Cardiac atrium fibroblast (primary cell): ENCODE measurements at places on chromosomes 16 and 17. TPM values are rescaled to one million over a fixed set of nuclear protein-coding genes. Genes with fewer than 3 reads are reported as not detected.

Gene SLC13A2
- not detected in 2 replicates for total RNA-seq

Gene C1QTNF8
- not detected in 2 replicates for total RNA-seq

Gene NPIPA2
- total RNA-seq: not detected in 2 replicates

Gene PMP22
- 64.3 and 67.1 TPM in 2 replicates for total RNA-seq

Gene DGKE
- total RNA-seq: 1.8 and 8.6 TPM in 2 replicates

Gene CTRB2
- not detected in 2 replicates for total RNA-seq

Gene HASPIN
- 1.3 and 1.5 TPM in 2 replicates for total RNA-seq

Gene CMTM1
- 2.9 TPM in 1 of 2 replicates, not detected in the other for total RNA-seq

Gene MYH1
- not detected in 2 replicates for total RNA-seq

Gene ZNF267
- total RNA-seq: 8.1 and 10.4 TPM in 2 replicates

Gene RHBDF1
- 42.1 and 50.4 TPM in 2 replicates for total RNA-seq

Gene KRT39
- not detected in 2 replicates for total RNA-seq

Gene MYH11
- 0.16 and 0.18 TPM in 2 replicates for total RNA-seq

Gene TMC8
- not detected in 2 replicates for total RNA-seq

Gene DRC3
- total RNA-seq: 0.65 TPM in 1 of 2 replicates, not detected in the other

Gene COG1
- 16.1 and 18.1 TPM in 2 replicates for total RNA-seq

Gene CCL2
- 212 and 757 TPM in 2 replicates for total RNA-seq

Gene TBC1D3G
- total RNA-seq: not detected in 2 replicates

Gene AIPL1
- total RNA-seq: not detected in 2 replicates

Gene ZP2
- total RNA-seq: not detected in 2 replicates

Gene NXPH3
- total RNA-seq: 0.16 and 0.36 TPM in 2 replicates

Gene MT1F
- total RNA-seq: 0.18 TPM in 1 of 2 replicates, not detected in the other

Gene HEATR9
- not detected in 2 replicates for total RNA-seq

Gene SULT1A4
- 5.2 and 17.0 TPM in 2 replicates for total RNA-seq

Gene RAMP2
- total RNA-seq: 0.65 and 1.4 TPM in 2 replicates

Gene VASN
- 123 and 139 TPM in 2 replicates for total RNA-seq

Gene CCDC154
- not detected in 2 replicates for total RNA-seq

Gene PIMREG
- 10.5 and 15.2 TPM in 2 replicates for total RNA-seq

Gene MAF
- total RNA-seq: 0.72 and 1.1 TPM in 2 replicates

Gene SPEM3
- not detected in 2 replicates for total RNA-seq

Gene GRAPL
- total RNA-seq: 1.9 TPM in 1 of 2 replicates, not detected in the other

Gene C16orf89
- total RNA-seq: 1.5 and 5.1 TPM in 2 replicates

Gene CACNG3
- not detected in 2 replicates for total RNA-seq

Gene ZNF785
- 4.9 and 8.1 TPM in 2 replicates for total RNA-seq

Gene TOM1L1
- 25.6 and 26.1 TPM in 2 replicates for total RNA-seq

Gene SALL1
- total RNA-seq: 1.3 and 2.0 TPM in 2 replicates

Gene ZNF469
- 7.0 and 10.0 TPM in 2 replicates for total RNA-seq

Gene DNAH9
- total RNA-seq: not detected in 2 replicates

Gene ZFHX3
- total RNA-seq: 4.7 and 7.0 TPM in 2 replicates

Gene TOX3
- total RNA-seq: not detected in 2 replicates

Gene BCAR1
- 67.9 and 75.5 TPM in 2 replicates for total RNA-seq
